ENCODE measurements at places on chromosomes 2 and 18.

DNA sequence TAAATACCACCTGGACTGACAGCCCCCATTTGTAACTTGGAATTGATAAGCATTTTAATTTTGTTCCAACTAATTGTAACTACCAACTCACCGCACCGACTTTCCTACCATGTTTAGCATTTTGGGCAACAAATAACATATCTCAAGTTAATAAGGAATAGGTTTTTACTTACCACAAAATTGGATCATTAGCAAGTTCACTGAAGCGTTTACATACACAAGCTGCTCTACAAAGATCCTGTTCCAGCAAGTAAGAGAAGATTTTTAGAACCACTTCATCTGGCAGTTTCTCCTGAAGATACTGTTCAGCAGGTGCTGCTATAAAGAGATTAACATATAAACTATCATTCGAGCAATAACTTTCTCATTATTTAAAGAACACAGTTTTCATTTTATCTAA, 55.7 kb downstream of the MSH6 start:
- no peak for DNase-seq

- DNase-seq = no peak
Observed at GRCh38 chr2:205650450-205650849, 31.9 kb upstream of the NRP2 start.

DNA sequence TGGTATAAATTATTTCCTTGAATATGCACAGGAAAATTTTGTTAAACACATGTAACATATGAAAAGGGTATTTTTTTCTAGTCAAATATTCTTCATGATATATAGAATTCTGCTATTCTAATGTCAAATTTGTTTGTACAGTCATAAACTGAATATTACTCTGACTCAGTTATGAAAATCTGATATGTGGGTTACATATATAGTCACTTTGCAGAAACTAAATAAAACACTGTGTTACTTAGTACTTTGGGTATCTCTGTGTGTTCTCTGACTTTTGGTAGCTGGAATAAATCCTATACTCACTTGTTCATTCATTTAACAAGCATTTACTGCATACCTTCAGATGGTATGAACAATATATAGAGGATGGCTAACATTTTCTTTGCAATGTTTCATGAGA, 159.4 kb downstream of the TTC27 start:
- no peak for DNase-seq

DNA sequence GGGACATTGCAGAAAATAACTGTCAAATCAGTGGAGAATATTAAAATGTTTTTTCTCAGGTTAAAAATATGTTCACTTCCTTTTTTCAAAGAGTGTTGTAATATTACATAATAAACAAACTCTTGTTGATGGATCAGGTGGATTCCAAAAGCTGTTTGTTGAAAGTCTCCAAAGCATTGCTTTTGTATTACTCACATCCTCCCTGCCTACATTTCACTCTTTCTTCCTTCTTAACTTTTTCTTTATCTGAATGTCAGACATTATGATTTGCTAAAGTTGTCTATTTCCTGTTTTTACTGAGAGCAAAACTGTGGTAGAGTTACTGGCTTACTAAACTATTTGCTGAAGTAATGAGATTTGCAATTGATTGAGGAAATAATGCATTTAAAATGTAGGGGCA, 92.1 kb downstream of the CDH19 start:
- DNase-seq = no peak

- DNase-seq = no peak
Observed at GRCh38 chr2:64565949-64566710, 42.0 kb downstream of the AFTPH start.

DNA sequence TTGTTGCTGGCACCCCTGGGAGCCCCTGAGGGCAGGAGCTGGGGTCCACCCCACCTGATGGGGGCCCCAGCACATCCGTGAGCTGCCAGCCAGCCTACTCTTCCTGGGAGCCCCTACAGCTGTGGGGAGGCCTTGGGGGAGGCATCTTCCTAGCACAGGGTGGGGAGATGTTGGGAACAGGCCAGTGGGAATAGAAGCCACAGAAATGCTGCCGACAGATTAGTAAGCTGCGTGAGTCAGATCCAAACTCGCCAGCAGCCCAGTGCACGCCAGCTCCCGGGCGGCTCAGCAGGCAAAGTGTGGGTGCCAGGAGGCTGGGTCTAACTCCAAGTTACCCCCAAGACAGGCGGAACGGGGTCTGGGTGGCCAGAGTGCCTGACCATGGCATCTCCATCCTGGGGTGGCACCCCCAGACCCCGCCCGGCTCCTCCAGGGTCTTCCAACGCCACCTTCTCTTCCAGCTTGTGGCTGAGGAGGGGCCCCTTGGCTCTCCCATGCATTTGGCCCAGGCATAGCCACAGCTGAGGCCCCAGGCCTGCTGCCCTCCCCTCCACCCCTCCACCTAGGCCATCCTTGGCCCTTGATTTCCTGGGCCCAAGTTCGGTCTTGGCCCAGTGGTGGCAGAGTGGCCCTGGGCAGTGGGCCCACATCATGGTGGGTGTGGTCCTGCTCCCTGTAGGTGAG, 15.3 kb downstream of the CROCC2 start:
- no peak for DNase-seq

DNA sequence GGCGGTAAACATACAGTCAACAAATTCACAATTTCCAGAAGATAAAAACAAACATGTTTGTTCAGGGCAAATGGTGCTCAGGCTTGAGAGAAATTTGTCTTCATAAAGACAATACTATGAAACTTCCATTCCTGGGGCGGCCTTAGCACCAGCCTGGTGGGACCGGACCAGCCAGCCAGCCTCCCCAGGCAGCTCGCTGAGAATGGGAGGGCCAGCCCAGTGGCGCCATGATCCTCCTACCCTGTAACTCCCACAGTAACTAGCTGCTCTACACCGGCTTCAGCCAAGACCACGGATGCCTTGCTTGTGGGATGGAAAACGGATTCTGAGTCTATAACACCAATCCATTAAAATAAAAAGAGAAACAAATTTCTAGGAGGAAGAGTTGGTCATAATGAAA, 24.2 kb upstream of the FHOD3 start:
- no peak for DNase-seq

DNA sequence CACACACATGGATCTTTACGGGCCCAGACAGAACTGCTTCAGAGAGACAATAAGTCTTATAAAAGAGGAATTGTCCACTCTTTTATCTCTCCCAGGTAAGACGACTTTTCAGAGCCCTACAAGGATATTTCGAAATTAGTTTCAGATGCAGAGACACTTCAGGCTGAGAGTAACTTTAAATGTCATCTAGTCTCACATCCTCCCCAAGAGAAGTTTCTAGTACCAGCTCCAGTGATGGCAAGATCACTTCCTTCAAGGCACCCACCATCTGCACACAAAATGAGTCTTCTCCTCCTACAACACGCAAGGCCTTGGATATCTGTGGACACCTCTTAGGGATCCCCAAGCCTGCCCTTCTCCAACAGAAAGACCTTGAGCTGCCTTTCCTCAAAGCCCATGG, 39.0 kb upstream of the KLHL29 start:
- no peak for DNase-seq

DNA sequence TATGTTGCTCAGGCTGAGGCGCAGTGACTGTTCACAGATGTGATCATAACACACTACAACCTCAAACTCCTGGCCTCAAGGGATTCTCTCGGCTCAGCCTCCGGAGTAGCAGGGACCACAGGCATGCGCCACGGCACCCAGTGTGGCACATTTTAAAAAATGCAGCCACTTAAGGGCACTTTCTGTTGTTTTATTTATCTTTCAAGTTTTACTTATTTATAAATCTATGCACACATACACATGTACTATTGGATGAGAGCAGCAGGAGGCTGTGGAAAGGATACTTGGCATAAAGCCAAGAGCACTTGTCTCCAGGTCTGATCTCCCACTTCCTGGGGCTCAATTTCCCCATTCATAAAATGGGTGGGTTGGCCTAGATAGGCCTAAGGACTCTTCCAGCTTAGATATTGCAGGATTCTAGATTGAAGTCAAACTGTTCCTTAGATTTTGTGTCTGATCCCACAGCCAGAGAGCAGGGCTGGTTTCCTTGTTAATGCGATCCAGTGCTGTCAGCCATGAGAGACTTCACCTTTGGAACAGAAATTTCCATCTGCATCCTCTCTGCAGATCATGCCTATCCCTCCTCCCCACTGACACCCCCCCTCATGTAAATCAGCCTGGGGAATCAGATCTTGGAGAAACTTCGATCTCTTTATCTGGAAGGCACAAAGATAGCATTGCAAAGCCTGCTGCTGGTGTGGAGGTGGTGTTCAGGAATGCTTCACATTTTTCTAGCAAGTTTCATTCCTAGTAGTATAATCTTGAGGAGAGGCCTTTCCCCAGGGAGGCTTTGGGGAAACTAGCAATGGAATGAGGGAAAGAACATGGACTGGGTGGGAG, 24.7 kb downstream of the PCBP1 start:
- no peak for DNase-seq

DNA sequence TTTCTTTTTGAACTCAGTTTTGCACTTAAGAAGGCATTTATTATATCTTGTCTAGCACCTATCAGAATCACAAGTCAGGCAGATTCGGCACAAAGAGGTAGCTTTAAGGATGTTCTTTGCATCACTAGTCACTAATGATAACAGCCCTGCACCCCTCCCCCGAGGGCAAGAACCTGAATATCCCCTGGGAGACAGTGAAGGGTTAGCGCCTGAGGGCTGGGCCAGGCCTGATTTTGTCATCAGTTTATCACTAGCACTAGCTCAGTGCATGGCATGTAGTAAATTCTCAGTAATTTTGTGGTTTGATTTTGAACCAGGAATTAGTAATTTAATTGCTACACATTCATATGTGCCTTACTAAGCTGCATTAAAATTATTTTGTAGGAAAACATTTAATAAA, 23.9 kb upstream of the HS6ST1 start:
- no peak for DNase-seq

DNA sequence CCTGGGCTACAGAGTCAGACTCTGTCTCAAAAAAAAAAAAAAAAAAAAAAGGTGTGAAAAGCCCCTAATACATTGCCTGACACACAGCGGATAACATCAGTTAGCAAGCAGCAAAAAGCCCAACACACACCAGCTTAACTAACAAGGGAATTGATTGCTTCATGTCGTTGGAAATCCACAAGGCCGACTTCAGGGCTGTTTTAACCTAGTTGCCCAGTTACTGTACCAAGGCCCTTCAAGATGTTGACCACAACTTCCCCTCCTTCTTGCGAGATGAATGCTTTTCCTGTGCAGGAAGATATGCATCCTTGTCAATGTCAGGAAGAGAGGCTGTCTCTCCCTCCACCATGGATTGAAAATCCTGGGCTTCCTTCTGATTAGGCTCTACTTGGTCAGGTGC, 202.9 kb downstream of the MIB1 start:
- DNase-seq = no peak

GRCh38 chr2:61361068-61361467, 109.8 kb downstream of the USP34 start:
- no peak for DNase-seq

DNA sequence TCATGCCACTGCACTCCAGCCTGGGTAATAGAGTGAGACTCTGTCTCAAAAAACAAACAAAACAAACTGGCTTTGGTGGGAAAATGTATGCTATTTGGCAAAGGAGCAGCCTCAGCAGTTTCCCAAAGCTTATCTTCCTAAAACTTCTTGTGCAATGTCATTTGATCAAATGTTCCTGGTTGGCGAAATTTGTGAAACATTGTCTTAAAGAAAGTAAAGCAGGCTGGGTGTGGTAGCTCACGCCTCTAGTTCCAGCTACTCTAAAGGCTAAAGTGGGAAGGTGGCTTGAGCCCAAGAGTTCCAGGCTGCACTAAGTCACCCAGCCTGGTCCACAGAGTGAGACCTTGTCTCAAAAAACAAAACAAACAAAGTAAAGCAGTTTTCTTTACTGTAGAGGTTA, 17.3 kb upstream of the TAF4B start:
- no peak for DNase-seq

DNA sequence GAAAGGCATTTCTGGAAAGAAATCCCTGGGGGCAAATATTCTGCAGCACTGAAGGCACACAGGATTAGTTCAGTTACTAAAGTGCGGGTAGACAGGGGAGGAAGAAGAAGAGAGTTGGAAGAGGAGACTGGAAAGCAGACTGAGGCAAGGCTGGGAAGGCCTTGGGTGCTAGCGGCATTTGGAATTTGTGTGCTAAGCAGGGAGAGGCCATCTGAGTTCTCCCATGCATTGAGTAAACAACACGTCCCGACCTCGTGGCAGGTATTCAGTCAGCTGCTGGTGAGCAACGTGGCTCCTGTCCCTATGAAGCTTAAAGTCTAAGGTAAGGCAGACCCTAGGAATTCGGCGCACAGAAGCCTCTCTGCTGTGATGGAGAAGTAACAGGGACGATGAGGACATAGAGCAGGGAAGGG, 30.7 kb downstream of the ATP8B1 start:
- DNase-seq = no peak

- DNase-seq = no peak
Observed at GRCh38 chr18:37565101-37565976, at the start of gene CELF4. Gene CELF4 (minus strand): TSS chr18:37565798.

DNA sequence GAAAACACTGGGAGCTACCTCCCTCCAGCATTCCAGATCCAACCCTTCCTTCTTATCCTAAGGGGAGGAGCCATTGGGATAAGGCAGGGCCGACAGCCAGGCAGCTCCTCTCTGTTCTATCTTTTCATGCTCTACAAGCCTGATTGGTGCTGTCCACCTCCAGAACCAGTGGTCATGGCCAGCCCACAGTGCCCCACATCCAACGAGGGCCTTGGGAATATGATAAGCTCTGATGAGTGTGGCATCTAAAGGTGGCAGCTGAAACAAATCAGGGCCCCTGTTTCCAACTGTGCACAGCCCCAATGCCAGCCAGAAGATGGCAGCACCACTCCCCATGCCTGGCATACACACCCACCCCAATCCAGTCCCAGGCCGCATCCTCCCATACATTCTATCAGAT, 329.3 kb downstream of the C1D start:
- no peak for DNase-seq

- no peak for DNase-seq
Observed at GRCh38 chr18:7567474-7568425, 634 bp downstream of the PTPRM start.

Measured in CD4-positive, alpha-beta T cell treated with Interleukin-1 beta for 1 hour (primary cell).